Stimulated activated memory B cell treated with anti-CD40 and anti-IgM and Interleukin-4, amounts not matched to agents 10 μg/mL and 1 μg/mL and 100 μg/mL, for 72 hours (primary cell): ENCODE measurements at places on chromosomes 7 and 10.

- no peak for ATAC-seq
These were observed 8.7 kb downstream of the STARD3NL start for GRCh38 chr7:38186593-38187314.

DNA sequence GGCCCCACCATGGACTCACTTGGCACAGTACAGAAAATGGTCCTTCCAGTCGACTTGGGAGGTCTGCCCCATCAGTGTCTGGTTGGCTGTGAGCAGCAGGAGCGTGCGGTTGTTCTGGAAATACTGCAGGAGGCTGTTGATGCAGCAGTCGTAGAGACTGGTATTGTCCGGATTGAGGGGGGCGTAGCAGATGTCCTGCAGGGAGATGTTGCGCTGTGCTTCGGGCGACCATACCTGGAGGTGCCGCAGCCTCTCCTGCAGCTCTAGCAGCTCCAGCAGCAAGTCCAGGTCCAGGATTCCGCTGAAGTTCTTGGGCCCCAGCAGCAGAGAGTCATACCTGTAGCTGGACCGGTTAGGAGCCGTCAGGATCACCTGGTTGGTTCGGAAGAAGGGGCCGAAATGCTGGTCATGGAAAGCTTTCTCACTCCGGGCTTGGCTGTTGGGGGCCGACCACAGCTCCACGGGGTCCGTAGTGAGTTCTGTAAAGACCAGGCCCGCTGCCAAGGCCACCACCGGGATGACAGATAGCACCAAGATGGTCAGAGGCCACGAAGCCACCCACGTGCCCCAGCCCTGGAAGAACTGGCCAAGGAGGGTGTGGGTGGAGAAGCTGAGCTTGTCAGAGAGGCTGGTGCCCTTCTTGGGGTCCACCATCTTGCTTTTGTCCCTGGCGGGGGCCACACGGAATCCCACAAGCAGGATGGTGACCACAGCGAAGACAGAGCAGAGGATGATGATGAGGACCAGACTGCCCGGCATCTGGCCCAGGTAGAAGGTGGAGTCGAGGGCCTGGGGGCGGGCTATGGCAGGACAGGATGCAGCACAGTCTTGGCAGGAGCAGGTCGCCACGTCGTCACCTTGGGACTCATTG, 2.1 kb downstream of the NPC1L1 start:
- ATAC-seq: no peak

- ATAC-seq: no peak
These were observed 1.5 kb downstream of the IFIT1 start for GRCh38 chr10:89393898-89394297.

- ATAC-seq: no peak
These were observed 153.6 kb downstream of the DYNC1I1 start for GRCh38 chr7:95925971-95926370.

GRCh38 chr7:155752756-155753445, 59.4 kb downstream of the SHH start:
- ATAC-seq: peak; percentile 78
